Activated CD4-positive, alpha-beta T cell treated with anti-CD3 and anti-CD28 coated beads for 4 hours (primary cell): ENCODE measurements at places on chromosomes 16 and 17.
A peak's percentile ranks its signal among the peaks of the same experiment; 100 is the strongest.

GRCh38 chr17:45038728-45039634 lies 12.5 kb downstream of the DCAKD start:
- DNase-seq: no peak

GRCh38 chr17:60598001-60598736 lies 1.8 kb upstream of the PPM1D start:
- DNase-seq: no peak

DNA sequence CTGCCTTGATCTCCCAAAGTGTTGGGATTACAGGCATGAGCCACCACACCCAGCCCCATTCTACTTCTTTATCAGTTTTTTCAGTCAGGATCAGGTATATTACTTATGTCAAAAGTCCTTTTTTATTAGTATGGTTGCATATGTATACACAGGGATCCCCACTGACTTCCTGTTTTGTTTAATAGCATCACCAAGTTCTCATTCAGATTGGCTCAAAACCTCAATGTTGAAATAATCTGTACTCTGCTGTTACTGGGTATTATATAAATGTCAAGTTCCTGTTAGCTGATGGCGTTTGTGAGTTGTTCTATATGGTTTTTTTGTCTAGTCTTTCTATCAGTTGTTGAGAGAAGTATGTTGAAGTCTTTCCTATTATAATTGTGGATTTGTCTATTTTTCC lies 168.5 kb downstream of the BCAS3 start:
- no peak for DNase-seq

DNA sequence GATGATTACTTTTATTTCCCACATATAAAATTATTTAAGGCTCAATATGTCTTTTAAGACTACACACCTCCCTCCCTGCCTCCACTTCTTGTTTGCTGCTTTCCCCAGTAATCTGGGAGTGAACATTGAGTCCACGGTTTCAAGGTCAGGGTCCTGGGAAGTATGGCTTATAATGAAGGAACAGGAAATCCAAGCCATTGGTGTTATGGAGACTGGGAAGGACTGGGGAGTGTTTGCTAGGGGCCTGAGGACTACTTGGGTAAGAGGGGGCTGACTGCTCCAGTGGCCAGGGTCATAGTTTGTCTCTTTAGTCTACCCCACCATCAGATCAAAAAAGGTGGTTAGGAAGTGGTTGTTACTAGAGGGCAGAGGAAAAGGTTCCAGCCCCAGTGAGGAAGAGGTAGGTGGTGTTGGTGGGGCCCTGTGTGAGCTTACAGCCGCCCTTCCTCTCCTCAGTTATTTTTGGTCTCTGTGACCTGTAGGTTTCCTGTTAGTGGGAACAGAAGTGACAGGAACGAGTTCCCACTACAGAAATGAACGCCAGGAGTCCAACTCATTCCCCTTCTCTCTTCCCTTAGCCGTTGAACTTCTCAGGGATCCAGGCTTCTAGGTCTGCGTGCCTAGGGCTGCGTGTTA lies 742 bp upstream of the SLC16A13 start:
- DNase-seq: peak; percentile 59

- DNase-seq: no peak
These were observed 2.8 kb downstream of the NOS2 start for GRCh38 chr17:27797390-27798091.
